ENCODE measurements at places on chromosomes 1 and 21.
A peak's percentile ranks its signal among the peaks of the same experiment; 100 is the strongest.

GRCh38 chr1:227893300-227893948 lies 54.3 kb downstream of the WNT9A start:
- no peak for DNase-seq

GRCh38 chr1:234603221-234604204 lies 6.5 kb downstream of the IRF2BP2 start:
- no peak for DNase-seq

- no peak for DNase-seq
These were observed 47.3 kb upstream of the FGGY start for GRCh38 chr1:59249396-59250137.

DNA sequence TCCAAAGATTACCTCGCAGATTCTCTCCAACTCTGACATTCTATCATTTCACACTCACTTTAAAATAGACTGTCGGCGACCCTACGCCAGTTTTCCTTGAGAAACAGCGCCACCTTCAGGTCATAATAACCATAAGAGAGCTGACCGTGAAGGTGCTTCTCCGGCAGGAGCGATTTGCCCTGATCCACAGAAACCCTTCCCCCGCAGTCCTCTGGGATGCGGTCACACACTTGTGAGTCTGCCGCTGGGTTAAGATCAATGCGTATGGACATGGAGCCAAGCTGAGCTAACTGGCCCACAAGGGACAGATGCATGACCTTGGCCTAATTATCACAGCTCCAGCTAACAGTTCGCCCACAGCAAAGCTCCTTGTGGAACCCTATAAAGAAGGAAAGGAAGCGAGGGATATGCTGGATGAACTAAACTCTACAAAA lies 32.8 kb upstream of the IFNAR2 start:
- no peak for DNase-seq

- DNase-seq = peak; percentile 8
These were observed 525.6 kb downstream of the PTBP2 start for GRCh38 chr1:97247196-97247595.

- DNase-seq = no peak
These were observed 3.2 kb downstream of the LBR start for GRCh38 chr1:225424562-225425200.

DNA sequence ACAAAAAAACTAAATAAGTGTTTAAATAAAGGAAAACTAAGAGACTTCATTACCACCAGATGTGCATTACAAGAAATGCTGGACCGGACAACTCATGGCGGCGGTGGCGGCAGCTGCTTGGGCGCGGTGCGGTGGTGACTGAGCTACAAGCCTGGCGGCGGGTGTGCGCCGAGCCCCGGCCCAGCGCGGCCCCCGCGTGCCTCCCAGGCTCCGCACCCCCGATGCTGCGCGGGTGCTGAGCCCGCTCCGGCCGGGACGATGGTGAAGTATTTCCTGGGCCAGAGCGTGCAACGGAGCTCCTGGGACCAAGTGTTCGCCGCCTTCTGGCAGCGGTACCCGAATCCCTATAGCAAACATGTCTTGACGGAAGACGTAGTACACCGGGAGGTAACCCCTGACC lies 52.2 kb upstream of the RCOR3 start:
- DNase-seq = no peak

- no peak for DNase-seq
These were observed 1.7 kb upstream of the MRPS15 start for GRCh38 chr1:36465731-36466369.

DNA sequence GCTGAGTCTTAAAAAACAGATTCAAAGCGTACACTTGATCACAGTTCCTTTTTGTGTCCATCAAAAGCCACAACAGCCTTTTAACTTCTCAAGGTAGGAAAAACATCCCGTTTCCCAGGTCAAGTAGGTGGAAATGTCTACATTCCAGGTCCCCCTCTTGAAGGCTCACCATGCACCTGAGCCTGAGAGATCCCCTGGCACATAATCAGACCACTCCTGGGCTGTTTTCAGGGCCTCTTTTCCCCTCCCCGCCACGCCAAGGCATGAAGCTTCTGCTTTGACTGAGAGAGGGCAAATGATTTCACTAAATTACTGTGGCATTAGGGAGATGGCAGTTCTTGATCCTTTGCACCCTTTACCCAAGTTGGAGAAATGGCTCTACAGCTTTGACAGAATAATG lies 21.7 kb downstream of the CNN3 start:
- no peak for DNase-seq

DNA sequence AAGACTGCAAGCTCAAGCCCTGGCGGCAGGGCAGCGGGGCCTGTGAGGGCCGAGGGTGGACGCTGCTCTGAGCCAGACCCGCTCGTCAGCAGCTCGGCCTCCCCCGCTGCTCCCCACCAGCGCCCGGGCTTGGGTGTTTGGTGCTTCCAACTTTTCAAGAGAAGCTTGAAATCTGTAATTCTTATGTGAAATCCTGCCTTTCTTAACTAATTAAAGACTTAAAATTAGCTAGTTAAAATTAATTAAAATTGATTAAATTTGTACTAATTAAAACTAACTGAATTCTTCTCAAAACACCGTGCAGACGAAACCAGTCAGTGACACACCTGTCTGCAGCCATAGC lies 14.0 kb upstream of the SLC19A1 start:
- no peak for DNase-seq

DNA sequence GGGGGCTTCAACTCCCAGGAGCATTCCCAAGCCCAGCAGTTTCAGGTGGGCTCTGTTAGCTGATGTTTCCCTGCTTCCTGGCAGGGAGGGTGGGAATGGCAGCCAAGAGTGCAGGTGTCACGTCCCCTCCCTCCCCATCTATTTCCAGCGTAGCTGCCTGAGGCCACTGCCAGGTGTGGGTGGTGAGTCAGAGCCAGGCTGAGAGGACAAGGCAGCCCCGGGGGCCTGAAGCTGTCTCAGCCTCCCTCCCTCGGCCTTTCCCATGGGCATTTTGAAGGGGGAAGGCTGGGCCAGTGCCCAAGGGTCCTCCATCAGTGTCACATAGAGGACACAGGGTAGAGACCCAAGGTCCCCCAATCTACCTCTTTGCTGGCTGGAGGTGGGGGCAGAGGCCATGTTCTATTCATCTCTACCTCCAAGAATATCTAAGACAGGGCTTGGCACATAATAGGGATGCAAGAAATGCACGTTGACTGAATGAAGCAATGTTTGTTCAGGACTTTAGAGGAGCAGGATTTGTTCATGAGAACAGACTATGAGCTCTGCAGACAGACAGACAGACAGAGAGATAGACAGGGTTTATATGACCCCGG lies 34.4 kb upstream of the ID3 start:
- no peak for DNase-seq

DNA sequence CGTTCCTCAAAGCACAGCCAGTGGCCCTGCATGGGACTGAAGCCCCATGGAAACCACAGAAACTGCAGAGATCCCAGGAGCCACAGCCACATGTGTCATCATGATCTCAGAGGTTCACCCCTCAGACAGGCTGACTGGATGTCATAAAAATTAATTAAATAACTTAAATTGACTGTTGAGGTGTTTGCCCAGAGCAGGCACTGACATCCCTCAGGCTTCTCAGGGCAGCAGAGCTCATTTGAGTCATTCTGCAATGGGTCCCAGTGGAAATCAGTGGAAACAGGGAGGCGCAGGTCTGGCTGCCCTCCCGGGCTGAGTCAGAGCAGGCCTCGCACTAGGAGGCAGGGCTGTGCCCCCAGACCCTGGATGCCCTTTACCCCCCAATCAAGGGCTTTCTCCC lies 135.1 kb downstream of the CDC7 start:
- no peak for DNase-seq

GRCh38 chr1:3093898-3094626 lies 25.1 kb downstream of the PRDM16 start:
- no peak for DNase-seq

- no peak for DNase-seq
These were observed 12.9 kb upstream of the ACTN2 start for GRCh38 chr1:236673289-236673919.

GRCh38 chr1:231134624-231135023 lies 27.2 kb upstream of the TRIM67 start:
- DNase-seq = no peak

- no peak for DNase-seq
These were observed 31.7 kb upstream of the KLF17 start for GRCh38 chr1:44086692-44087474.

- DNase-seq = no peak
These were observed 176.2 kb downstream of the RHOU start for GRCh38 chr1:228911225-228912210.

- no peak for DNase-seq
These were observed 224.3 kb upstream of the GREM2 start for GRCh38 chr1:240836271-240836670.

DNA sequence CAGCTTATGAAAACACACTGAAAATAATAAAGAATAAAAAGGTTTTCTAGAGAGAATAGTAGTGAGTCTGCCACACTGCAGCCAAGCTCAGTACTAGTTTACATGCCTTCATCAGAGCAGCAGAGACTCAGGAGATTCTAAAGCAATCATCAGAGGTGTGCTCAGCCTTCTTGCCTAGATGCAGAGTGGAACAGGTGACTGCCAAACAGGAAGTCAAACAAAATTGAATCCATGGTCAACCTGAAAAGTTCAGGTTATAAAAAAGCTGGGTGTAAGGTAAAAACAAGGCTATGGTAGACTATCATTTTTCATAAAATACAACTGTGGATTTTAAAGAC lies 165.3 kb upstream of the C1orf105 start:
- no peak for DNase-seq

GRCh38 chr1:44261962-44262361 lies 48.7 kb downstream of the DMAP1 start:
- no peak for DNase-seq

- DNase-seq = peak; percentile 31
These were observed 113.5 kb downstream of the MAP3K21 start for GRCh38 chr1:233440951-233441401.

- no peak for DNase-seq
These were observed 356.6 kb upstream of the SNX7 start for GRCh38 chr1:98304888-98305287.

- DNase-seq = no peak
These were observed 102.4 kb upstream of the PKN2 start for GRCh38 chr1:88581703-88582102.

- no peak for DNase-seq
These were observed 364.0 kb downstream of the CAMTA1 start for GRCh38 chr1:7149080-7149838.

- no peak for DNase-seq
These were observed 12.7 kb upstream of the AIM2 start for GRCh38 chr1:159089184-159089791.

- DNase-seq = no peak
These were observed 14.8 kb downstream of the EFCAB14 start for GRCh38 chr1:46703927-46704641.

- no peak for DNase-seq
These were observed at the start of gene RHOC for GRCh38 chr1:112706505-112707220. Gene RHOC, minus strand, starts transcription at chr1:112707127. Its CDS starts 3,328 bp downstream, at chr1:112703799.

- DNase-seq = no peak
These were observed 27.7 kb upstream of the ATP5PO start for GRCh38 chr21:33943293-33943692.

DNA sequence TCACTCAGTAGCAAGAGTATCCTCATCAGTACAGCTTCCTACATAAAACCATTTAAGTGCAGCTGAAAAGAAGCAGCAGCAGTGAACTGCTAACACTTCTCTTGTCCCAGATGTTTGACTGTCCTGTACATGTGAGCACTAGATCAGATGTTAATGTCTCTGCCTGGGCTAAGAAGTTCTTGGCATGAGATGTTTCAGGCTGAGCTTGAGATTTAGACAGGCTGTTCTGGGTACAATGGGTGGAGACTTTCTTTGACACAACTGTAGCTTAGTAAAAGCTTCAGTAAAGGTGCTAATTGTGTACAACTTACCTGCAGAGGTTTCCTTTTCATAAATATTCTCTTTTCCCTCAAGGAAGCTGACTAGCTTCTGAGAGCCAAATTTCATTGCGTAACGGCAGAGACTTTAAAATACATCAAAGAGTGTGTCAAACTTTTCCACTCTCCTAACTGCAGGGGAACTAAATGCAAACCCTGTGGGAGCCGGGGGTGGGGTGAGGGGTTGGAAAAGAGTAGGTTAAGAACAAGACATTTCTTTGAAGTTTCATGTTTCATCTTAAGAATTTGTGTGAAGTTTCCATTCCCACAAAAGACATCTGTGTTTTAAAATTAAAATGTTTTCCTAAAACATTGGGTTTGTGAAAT lies 82.1 kb upstream of the CCDC190 start:
- DNase-seq = no peak

DNA sequence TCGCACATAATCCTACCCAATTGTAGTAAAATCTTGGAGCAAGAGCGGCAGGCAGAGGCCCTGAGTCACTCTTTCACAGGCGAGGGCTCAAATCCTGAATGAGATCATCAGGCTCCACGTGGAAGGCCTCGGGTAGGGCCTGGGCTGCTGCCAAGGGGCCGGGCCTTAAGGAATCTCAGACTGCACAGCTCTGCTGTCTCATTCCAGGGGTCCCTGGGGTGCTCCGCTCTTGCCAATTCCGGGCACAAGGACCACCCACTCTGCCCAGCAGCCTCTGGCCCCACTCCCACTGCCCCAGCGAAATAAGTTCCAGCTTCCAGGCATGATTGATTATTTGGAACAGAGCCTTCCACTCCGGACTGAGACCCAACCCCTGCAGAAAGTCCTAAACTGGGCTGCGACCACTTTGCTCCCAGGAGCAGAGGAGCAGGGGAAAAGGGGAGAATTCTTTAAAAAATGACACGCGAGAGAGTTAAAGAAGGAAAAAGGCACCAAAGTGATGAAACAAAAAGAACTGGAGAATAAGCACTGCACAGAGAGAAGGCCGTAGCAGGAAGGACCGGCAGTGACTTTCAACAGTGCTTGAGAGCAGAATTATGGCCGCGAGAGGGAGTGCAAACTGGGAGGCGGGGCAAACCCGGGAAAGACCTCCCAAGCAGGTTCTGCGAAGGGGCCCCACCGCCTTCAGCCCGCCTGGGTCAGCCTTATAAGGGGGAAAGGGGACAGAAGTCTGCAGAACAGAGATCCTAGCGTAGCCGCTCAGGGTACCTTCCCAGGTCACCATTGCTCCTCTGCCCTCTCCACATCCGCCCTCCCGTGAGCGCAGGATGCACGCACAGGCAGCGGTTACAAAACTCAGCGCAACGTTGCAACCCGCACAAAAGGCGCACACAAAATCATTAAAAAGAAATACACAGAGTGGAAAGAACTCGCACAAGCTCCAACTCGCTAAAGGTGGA lies 2.0 kb downstream of the ADAMTS1 start:
- DNase-seq = peak; percentile 86

- DNase-seq = peak; percentile 85
These were observed 372.8 kb downstream of the PTBP2 start for GRCh38 chr1:97094247-97094972.
